ENCODE measurements at places on chromosomes 3 and 15.

DNA sequence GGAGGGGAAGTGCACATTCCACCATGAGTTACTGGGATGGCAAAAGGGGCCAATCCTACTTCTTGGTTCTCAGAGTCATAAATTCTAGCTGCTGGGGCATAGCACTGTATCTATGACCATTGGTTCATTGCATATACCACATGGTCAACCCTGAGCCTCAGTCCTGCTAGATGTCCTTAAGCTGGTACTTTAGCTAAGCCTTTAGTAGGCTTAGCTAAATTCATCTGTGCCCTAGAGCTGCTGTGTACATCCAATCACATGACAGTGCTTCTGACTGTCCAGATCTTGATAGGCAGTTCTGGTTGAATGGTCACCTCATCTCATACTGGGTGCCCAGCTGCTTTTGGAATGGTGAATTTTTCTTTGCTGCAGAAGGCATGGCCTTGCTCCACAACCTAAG lies 8.2 kb downstream of the NDUFB4 start:
- DNase-seq, result no peak

- DNase-seq, result peak; percentile 28
Measured at GRCh38 chr15:99167201-99167600, 62.3 kb downstream of the SYNM start.

DNA sequence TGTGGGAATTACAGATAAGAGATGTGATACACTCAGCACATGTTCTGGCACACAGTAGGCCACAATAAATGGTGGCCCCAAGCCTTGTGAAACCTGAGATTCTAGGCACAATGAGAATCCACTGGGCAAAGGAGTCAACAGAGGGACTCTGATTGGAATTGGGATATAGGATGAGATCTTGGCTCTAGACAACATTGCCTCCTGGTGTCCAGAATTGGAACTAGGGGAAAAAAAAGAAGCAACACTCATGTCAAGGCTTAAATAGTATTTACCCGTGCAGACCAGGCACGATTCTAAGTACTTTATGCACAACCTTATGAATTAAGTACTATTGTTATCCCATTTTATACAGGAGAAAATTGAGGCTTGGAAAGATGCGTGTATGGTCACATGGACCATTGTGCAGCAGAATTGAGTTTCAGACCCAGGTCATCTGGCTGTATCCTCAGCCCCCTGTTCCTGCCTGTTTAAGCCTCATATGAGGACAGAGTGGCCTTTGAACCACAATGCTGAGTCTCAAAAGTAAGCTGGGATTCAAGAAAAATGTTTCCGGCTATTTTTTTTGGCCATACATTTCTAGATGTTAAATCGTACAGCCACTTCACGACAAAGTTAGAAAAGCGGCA lies 124.8 kb downstream of the SV2B start:
- peak; percentile 56 for DNase-seq

- DNase-seq, result no peak
Measured at GRCh38 chr15:24761704-24762302, 86.2 kb downstream of the NPAP1 start.

DNA sequence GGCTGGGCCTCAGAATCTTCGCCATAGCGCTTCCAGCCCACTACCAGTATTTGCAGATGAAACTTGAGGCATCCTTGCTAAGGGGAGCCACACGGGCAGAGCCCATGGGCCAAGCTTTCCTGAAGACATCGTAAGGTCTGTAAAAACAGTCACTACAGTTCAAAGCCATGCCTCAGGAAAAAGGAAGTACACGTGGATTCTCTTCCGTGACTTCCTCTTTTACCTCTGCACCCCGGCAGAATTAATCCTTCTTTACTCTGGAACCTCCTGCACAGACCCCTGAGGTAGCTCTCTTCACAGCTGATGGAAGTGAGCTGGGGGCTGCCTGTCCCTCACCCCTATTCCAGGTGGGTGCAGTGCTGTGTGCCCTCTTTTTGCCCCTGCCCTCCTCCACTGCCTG lies 129.2 kb downstream of the CHDH start:
- DNase-seq, result no peak

DNA sequence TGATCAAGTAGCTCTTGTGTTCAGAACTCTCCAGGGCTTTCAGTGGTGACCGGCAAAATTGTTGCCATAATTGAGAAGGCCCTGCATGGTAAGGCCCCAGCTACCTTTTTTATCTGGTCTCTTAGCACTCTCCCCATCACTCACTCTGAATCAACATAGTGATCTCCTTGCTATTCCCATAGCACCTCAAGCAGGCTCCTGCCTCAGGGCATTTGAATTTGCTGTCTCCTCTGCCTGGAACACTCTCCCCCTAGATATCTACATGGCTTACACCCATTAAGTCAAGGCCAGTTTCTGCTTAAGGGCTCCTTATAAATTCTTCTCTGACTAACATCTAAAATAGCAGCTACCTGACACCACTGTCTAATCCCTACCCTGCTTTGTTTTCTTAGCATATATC lies 3.3 kb upstream of the ARID3B start:
- DNase-seq, result no peak

GRCh38 chr15:91787198-91787597 lies 66.3 kb upstream of the SLCO3A1 start:
- peak; percentile 64 for DNase-seq

DNA sequence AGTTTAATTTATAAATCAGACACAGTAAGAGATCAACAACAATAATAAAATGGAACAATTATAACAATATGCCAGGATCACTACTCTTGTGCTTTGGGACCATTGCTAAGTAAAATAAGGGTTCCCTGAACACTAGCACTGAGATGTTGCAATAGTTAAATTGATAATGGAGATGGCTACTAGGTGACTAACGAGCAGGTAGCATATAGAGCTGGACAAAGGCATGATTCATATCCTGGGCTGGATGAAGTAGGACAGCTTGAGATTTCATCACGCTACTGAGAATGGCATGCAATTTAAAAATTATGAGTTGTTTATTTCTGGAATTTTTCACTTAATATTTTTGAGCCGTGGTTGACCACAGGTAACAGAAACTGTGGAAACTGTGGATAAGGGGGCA lies 20.7 kb upstream of the MYZAP start:
- DNase-seq, result no peak

DNA sequence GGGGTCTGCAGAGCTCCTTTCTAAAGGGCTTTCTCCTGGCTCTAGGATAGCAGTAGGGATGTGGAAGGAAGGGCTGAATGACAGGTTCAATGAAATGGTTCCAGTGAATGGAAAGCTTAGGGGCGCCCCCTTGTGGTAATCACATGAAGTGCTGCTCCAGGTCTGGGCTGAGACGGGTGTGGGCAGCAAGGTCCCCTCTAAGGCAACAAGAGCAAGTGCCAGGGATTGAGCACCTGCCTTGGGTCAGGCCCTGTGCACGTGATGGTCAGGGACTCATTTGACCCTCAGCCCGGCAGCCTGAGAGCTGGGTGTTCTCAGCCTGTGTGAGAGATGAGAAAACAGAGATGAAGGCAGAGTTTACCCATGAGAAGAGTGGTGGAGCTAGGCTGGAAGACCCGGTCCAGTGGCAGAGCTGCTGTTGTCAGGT lies 12.1 kb upstream of the CX3CR1 start:
- DNase-seq, result peak; percentile 43

DNA sequence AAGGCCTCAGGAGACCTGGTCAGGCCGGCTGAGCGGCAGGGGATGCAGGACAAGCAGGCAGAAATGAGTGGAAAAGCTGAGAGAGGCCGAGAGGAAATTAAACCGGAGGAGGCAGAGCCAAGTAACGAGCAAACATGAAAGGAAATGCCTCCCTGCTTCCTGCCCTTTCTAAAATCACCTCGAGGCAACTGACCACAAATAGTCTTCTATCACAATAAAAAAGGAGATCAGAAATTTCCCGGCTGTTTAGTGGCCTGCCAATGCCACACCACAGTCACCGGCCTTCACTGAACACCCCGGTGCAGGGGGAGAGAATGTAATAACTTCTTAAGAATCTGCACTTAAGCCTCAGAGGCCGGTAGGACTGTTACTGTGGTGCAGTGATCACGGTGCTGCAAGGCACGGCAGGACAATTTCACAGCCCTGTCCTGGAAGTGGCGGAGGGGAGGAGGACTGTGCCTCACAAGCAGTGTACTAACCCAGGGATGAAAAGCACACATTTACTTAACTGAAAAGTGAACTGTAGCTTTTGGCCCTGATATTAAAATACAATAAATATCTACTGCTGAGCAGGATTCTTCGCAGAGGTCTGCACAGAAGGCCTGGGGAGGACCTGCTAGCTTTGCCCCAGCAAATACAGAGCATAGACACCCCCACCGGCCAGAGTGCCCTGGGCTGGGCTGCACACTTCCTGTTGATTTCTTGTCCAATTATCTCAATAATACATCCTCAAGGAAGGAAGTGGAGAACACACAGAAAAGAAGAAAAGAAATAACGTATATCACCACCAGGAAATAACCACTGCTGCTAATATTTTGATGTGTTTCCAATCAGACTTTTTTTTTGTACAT lies 183.5 kb upstream of the NSMCE3 start:
- no peak for DNase-seq

- DNase-seq, result no peak
Measured at GRCh38 chr3:66083096-66083678, 44.5 kb upstream of the MAGI1 start.

DNA sequence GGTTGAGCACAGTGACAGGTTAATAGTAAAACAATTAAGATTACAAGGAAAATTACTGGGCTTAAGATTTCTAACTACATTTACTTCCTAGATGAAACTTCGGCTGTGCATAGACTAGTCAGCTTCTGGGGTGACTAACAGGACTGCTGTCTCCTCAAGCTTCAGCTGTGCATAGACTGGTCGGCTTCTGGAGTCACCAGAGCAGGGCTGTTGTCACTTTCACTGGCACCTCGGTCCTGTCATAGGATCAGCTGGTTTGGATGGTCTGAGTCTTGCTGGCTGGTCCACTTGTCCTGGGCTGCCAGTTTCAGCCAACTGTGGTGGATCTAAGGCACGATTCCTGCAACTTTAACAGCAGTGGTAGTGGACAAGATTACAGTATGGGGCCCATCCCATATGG lies 23.9 kb upstream of the ACAD9 start:
- DNase-seq, result no peak

DNA sequence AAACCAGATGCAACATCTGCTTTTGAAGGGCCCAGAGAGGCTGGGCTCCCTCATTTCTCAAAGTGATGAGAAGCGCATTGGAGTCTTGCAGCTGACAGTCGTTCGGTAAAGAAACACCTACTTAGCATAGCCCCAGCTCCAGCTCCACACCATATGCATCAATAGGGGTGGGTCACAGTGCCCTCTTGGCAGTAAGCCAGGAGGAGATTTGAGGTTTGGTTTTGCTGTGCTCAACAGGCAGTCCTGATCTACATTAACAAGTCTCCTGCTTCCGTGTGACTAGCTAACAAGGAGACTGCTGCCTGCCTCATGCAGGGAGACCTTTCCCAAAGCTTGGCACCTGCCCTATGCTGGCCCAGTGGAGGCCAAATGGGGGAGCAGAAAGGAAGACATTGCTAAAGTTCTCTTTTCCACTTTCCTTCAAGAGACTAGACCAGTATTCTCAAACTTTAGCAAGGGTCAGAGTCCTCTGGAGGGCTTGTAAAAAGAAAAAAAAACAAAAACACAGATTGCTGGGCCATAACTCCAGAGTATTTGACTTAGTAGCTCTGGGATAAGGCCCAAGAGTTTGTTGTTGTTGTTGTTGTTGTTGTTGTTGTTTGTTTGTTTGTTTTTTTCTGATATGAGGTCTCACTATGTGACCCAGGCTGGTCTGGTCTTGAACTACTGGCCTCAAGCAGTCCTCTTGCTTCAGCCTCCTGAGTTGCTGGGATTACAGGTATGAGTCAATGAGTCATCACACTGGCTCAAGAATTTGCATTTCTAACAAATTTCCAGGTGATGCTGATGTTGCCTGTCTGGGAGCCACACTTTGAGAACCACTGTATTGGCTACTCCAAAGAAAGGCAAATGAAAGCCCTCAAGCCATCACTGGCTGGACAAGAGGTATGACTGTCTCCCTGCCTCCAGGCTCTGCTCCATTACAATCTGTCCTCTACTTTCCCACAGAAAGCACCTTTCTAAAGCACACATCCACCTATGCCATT lies 294.9 kb downstream of the RORA start:
- peak; percentile 70 for DNase-seq

DNA sequence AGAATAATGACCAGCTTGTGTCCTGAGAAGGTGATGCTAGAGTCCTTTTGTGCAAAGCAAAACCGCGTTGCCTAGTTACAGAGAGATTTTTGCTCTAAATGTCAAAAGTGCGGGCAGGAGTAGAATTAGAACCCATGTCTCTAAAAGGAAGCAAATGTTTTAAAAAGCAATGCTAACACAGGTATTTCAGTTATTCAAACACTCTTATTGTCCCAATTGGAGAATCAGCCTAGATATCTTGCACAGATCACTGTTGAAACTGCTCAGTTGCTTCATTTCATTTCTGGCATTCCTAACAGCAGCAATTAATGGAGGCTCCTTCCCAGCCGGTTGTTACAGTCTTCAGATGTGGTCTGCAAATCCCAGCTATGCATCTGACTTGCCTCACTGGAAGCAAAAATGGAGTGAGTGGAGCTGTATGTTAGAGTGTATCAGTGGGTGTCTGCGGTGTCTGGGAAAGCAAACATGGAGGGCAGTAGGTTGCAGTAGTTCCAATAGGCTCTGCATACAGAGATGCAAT lies 55.6 kb upstream of the SEMA6D start:
- DNase-seq, result no peak

- DNase-seq, result no peak
Measured at GRCh38 chr3:4322635-4323034, 19.5 kb downstream of the SETMAR start.

GRCh38 chr15:70401709-70402108 lies 304.0 kb upstream of the TLE3 start:
- DNase-seq, result no peak

- DNase-seq, result no peak
Measured at GRCh38 chr3:80914854-80915253, 846.6 kb downstream of the GBE1 start.

DNA sequence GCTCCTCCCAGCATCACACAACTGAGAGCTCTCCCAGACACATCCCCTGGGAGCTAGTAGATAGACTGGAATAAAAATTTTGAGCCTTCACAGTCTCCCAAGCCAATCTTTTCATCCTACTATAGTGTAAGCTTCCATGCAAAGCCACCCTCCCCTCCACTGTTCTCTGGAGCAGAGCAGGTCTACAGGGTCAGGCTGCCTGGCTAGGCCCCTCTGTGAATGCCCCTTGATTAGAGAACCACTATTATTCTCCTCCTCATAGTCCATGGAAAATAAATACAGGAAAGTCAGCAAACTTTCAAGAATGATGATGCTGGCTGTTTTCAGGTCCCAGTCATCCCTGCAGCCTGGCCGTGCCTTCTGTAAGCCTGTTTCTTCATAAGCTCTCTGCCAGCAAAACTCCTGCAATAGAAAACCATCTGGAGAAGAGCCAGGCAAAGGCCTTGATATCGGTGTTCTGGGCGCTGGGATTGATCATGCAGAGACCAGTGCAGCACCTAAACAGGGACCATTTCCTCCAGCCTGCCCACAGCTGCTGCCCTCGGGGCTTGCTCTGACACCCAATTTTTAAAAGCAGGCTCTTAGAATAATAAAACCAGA lies 51.7 kb downstream of the CRYGS start:
- no peak for DNase-seq

Measured in NCI-H1417 (cell line).